AG10803 (cell line): ENCODE measurements at places on chromosomes 6 and 20.

DNA sequence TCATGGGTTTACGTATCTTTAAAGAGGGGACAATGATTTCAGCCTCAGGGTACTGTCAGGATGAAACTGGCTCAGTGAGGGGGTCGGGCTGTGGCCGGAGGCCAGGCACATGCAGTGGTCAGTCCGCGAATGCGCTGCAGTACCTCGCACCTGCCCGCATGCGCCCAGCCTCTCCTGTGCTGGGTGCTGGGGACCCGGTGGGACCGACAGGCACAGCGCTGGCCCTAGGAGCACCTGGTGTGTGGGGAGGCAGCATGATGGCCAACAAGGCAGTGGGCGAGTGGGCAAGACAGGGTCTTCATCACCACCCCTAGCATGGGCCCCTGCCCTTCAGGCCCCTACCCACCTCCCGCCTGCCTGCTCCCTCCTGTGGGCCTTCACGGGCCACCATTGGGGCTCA is 970 bp upstream of the CABLES2 start:
- DNase-seq: no peak

GRCh38 chr20:15296422-15296821 is 959.0 kb upstream of the FLRT3 start:
- DNase-seq: no peak

GRCh38 chr6:133894795-133895358 is 6.0 kb downstream of the TCF21 start:
- peak; percentile 60 for DNase-seq

GRCh38 chr6:36852481-36853147 is 13.4 kb upstream of the CPNE5 start:
- peak; percentile 68 for DNase-seq

DNA sequence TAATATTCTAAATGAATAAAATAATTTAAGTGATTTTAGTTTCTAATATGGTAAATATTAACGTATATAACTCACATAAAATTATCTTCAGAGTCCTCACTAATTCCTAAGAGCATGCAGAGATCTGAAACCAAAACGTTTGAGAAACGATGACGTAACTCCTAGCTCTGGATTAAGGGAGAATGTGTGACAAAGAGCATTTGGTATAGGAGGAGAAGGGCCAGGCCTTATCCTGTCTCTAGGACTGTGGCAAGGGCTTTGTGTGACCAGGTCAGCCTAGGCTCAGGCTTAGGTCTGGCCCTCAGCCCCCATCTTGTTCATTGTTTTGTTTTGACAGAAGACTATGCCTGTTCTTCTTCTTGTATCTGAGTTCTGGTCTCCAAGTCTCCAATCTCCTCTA is 19.2 kb upstream of the POLR1H start:
- DNase-seq: no peak

- peak; percentile 81 for DNase-seq
Measured at GRCh38 chr6:107075951-107076381, 39.3 kb downstream of the BEND3 start.

GRCh38 chr6:29146179-29146578 is 24.5 kb upstream of the OR2J2 start:
- no peak for DNase-seq

- DNase-seq: no peak
Measured at GRCh38 chr20:2176946-2177345, 75.3 kb downstream of the STK35 start.

DNA sequence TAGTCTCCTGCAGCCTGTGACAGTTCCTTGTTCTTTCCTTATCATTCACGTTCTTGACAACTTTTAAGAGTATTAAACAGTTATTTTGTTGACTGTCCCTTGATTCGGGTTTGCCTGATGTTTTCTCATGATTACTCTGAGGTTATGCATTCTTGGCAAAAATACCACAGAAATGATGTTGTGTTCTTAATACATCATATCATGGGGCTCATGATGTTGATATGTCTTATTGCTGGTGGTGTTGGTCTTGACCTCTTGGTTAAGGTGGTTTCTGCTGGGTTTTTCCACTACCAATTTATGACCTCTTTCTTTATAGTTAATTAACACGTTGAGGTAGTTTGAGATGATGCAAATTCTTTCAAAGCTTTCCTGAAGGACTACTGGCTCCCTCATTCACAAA is 59.1 kb downstream of the ZHX3 start:
- no peak for DNase-seq

GRCh38 chr6:164859816-164860215 is 449.6 kb downstream of the C6orf118 start:
- DNase-seq: no peak

GRCh38 chr6:159108426-159108985 is 60.7 kb upstream of the FNDC1 start:
- no peak for DNase-seq

- DNase-seq: peak; percentile 50
Measured at GRCh38 chr6:137944793-137945498, 77.9 kb downstream of the TNFAIP3 start.

- DNase-seq: peak; percentile 61
Measured at GRCh38 chr6:30612687-30613248, 4.3 kb downstream of the PPP1R10 start.

- DNase-seq: peak; percentile 28
Measured at GRCh38 chr20:52242237-52243230, 51.0 kb upstream of the ZFP64 start.

DNA sequence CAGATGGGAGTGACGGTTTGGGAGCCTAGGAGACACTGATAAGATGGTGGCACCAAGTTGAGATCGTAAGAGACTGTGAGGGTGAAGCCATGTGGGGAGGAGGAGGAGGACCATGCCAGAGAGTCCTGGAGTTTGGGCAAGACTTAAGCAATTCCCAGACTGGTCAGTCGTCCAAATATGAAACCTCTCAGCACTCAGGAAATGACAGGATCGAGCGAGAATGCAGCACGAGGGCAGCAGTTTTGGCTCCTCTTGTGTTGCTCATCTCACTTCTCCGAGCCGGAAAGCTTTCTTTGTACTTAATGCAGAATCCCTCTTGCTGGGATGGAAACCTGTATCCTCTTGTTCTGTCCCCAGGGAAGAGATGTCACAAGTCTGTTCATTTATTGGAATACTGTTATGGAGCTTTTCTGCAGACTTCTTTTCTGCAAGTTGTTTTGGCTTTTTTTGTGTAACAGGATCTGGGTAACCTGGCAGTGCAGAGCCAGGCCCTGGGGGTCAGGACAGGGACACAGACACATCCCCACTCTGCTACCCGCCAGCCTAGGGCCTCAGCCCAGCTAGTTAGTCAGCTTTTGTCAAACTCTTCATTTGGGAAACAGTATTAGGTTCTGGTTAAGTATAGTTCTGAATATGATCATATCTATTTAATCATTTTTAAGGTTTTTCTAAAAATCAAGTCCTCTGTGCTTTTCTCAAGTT is 34.3 kb downstream of the FNDC1 start:
- peak; percentile 98 for DNase-seq

GRCh38 chr6:14146506-14147096 is 29.0 kb downstream of the CD83 start:
- no peak for DNase-seq

DNA sequence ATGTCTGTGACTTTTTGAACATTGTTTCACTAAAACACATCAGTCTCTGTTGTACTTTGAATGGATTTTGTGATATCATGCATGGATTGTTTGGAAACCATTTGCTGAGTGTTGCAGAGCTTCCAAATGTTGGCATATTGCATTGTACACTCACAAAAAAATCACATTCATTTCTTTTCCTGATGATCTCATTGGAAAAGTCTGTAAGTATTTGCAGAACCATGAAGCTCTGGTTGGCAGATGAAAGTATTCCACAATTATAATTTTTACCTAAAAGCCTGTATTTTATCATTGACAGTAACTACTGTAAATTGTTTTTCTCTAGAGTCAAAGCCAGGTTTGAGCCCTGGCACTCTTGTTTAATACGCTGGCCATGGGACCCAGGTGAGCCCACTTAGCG is 42.1 kb downstream of the VAPB start:
- DNase-seq: peak; percentile 66

DNA sequence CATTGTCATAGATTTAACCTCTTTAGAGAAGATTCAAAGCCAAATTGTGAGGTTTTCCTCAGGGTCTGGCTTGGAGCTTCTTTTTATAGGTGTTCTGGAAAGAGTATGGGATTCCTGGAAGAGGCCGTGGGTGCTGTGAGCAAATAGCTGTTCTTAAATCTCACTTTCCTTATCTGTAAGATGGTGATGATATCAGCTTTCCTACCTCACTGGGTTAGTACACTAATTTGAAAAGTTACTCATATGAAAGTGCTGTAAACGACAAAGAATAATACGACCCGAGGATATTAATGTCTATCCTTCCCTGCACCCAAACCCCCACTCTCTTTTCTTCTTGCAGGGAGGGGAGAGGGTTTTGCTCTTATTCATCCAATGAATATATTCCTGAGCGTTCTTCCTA is 116.9 kb upstream of the ENPP5 start:
- DNase-seq: no peak

DNA sequence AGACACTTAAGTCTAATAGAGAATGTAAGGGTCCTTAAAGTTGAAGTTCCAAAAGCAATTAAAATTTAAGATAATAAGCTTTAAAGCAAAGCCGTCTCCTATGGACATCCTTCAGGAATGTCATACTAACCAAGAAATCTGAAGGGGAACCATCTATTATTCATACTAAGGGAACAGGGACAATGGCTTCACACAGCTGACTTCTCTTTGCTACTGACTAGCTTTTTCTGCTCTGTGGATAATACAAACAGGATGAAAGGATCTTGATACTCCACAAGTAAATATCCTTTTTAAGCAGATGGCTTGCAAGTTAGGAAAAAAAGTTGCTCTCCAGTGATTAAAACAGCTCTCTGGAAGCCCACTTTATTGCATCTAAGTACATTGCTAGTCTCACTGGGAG is 178.6 kb downstream of the BACH2 start:
- DNase-seq: no peak

DNA sequence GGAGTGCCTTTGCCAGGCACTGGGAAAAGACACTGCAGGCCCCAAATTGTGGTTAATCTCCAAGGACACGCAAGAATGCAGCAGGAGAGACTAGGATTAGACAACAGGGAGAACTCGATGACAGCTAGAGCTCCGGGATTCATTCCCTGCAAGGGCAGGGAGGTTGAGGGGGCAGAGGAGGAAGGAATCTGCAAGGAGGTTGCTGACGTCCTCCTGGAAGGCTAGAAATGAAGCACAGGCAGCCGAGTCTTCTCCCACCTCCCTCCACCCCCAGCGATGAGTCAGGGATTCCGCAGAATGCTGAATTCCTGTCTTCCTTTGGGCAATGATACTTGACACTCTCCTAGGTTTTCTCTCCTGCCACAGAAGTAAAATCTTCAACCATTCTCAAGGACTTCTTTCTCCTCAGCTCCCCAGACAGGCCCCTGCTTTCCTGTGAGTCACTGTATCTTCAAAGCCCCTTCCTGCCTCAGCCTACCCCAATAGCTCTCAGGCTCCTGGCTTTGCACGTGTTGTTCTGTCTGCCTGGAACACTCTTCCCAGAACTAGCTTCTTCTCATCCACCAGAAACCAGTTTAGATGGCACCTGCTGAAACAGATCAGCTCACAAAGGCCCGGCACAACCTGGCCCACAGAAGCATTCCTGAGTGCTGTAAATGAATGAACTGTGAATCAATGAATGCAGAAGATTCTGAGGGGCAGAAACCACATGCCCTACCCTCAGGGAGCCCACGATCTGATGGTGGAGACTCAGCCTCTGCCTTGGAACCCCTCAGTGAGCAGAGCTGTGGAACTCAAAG is 85.6 kb downstream of the MRPL14 start:
- DNase-seq: peak; percentile 97

GRCh38 chr6:150153905-150154492 is 11.2 kb downstream of the PPP1R14C start:
- no peak for DNase-seq

GRCh38 chr6:20238688-20239587 is 26.7 kb upstream of the MBOAT1 start:
- DNase-seq: no peak

DNA sequence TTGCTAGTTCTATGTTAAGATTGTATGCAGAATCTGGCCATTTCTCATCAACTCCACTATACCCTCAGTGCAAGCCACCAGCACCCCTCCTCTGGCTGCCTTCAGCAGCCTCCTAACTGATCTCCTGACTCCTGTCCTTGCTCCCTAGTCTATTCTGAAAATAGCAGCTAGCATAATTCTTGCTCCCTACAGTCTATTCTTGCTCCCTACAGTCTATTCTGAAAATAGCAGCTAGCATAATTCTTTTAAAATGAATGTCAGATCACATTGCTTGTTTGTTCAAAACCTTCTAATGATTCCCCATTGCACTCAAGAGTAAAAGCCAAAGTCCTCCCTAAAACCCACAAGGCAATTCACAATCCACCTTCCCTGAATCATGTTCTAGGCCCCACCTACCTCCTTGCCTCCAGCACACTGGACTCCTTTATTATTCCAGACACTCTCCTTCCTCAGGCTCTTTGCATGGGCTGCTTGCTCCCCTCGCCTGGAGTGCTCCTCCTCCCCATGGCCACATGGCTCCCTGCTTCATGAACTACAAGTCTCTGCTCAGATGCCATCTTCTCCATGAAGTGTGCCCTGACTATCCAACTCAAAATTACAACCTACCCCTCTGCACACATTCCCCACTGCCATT is 164.2 kb upstream of the TNFAIP3 start:
- DNase-seq: no peak

DNA sequence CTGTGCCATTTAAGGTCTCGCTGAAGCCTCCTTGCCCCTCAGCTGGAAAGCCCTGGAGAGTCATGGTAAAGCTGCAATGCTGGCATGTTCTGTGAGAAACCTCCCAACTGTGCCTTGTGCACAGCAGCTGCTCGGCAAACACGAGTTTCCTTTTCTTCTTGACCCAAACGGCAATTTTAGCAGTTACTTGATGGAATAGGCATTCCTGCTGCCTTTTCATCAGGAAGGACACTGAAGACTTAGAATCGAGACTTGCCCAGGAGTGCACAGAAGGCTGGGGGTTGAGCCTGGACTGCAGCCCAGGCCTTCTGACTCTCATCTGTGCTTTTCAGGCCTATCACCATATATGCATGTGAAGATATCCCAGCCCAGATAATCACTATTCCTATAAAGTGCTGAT is 28.7 kb upstream of the CLDN20 start:
- peak; percentile 12 for DNase-seq

GRCh38 chr6:136566851-136567250 is 16.6 kb upstream of the MAP7 start:
- DNase-seq: no peak

DNA sequence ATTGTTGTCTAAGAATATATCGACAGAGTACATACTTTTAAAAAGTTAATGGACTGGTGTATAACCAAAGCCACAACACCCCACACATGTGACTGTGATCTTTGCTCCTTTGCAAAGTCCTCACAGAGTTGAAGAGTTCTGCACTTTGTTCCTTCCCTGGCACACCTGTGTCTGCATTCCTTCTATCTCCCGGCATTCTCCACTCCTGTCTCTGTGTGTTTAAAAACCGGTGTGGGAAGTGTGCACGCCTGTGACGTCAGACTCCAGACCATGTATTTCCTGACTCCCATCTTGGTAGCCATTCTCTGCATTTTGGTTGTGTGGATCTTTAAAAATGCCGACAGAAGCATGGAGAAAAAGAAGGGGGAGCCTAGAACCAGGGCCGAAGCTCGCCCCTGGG is at the start of gene IYD:
Gene IYD, plus strand, starts transcription at position 251 of the 400 bp plus-strand sequence. Its CDS starts 20 bp downstream, at position 271.
- DNase-seq: no peak
